Activated CD4-positive, alpha-beta T cell treated with anti-CD3 and anti-CD28 coated beads for 24 hours (primary cell): ENCODE measurements at places on chromosomes 4 and X.

DNA sequence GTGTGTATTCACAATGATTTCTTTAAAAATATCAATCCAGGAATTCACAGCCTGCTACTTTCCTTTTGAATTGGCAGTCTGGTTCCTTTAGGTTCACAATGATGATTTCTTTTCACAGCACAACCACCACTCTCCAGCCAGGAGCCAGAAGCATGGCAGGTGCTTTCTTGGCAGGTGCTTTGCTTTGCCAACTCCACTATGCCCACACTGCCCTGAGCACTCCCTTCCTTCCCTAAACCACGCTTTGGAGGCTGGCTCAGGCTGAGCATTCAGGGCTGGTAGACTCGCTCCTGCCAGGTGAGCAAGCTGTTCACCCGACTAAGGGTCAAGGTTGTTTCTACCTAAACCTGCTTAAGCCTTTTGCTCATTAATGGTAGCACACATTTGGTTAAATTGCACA lies 184.5 kb downstream of the SH3KBP1 start:
- DNase-seq: no peak

GRCh38 chrX:67784712-67785111 lies 240.9 kb downstream of the AR start:
- DNase-seq: no peak

- DNase-seq: no peak
Observed at GRCh38 chr4:62170235-62170634, 970.1 kb downstream of the ADGRL3 start.

DNA sequence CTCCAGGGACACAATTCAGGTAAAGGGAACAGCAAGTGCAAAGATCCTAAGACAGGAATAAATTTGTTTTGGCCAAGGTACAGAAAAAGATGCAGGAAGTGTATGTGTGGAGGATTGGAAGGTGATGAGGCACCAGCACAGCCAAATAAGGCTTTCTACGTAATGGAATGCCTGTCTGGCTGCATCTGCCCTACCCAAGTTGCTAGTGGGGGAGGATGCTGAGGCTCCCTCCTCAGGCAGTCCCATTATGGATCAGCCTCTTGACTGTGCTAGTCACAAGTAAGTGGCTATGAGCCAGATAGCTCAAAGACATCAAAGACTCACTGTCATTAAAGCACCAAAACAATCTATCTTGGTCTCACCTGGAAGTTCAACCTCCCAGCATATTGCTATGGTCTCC lies 300.9 kb upstream of the FAT4 start:
- DNase-seq: no peak
